ENCODE measurements at places on chromosomes 1 and 21.

- DNase-seq = peak; percentile 12
These were observed 671 bp downstream of the KIF26B start for GRCh38 chr1:245155272-245156040.

- DNase-seq = no peak
These were observed 22.8 kb upstream of the STRIP1 start for GRCh38 chr1:110011527-110012041.

DNA sequence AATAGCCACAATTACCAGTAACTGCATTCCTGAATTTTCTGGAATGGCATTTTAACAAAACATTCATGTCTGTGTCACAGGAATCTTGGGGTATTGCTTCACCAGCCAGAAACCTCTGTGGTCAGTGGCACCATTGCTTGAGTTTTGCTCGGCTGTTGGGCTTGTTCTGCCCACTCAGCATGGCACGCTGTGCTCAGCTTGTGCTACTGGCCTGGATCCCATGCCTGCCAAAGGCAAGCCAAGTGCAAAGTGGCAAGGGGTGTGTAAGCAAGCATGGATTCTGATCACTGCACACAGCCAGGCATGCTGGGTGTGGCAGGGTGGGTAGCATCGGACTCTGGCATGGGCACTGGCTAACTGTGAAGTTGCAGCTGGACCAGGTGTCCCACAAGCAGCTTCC, 1150.9 kb downstream of the MRPL39 start:
- no peak for DNase-seq

DNA sequence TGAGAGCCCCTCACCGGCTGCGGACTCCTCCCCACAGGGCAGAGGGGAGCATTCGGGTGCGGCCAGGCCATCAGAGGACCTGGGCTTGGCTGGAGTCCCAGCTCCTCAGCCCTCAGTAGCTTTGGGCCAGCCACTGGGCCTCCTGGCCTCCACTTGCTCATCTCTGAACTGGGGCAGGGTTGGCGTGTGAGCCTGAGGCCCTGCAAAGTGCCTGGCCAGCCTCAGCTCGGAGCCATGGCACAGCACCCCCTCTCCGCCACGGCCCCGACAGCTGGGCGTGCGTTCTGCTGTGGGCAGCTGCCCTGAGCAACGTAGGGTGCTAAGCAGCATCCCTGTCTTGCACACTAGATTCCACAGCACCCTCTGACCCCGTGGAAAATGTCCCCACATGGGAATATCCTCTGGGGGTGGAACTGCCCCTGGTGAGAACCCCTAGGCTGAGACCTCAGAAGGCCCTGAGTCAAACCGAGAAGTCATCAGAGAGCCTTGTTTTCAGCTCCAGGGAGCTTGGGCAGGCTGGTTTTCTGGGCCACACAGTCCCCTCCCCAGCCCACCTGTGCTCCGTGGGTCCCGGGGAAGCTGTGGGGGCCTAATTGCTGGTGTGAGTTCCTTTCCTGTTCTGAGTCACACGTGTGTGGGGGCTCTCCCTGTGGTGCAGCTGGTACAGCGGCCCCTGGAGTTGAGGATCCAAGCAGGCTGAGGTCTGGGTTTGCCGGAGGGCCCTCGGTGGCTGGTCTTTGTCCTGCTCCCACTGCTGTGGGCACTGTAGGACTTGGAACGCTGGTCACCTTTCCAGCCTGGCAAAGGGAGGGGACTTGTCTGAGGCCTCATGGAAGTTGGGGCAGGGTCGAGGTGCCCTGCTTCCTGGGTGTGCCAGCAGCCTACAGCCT, 24.5 kb downstream of the TP73 start:
- no peak for DNase-seq

DNA sequence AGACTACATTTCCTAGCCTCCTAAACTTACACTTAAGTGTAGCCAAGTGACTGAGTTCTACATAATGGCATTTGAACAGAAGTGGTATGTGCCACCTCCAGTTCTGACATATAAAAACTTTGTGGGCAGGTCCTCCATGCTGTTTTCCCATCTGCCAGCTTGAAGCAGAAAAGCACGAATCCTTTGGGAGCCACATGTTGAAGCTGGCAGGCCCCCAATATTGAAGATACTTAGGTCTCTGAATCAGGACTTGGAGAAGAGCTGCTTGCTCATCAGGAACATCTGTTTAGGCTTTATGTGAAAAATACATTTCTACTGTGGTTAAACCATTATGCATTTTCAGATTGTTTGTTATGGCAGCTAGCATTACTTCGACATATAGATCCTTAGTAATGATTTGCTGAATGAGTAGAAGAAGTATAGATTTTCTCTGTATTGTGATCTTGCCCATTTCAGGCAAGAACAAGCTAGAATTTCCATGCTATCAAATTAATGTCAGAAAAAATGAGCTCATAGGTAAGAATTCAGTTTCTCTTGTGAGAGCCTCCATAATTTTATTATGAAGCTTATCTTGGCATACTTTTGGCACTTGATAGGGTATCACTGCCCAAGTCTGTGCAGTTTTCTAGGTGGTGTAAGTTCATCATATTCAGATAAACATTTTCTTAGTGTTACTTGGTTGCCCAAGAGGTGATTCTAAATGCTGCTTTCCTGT, 68.4 kb downstream of the GDAP2 start:
- DNase-seq = no peak

DNA sequence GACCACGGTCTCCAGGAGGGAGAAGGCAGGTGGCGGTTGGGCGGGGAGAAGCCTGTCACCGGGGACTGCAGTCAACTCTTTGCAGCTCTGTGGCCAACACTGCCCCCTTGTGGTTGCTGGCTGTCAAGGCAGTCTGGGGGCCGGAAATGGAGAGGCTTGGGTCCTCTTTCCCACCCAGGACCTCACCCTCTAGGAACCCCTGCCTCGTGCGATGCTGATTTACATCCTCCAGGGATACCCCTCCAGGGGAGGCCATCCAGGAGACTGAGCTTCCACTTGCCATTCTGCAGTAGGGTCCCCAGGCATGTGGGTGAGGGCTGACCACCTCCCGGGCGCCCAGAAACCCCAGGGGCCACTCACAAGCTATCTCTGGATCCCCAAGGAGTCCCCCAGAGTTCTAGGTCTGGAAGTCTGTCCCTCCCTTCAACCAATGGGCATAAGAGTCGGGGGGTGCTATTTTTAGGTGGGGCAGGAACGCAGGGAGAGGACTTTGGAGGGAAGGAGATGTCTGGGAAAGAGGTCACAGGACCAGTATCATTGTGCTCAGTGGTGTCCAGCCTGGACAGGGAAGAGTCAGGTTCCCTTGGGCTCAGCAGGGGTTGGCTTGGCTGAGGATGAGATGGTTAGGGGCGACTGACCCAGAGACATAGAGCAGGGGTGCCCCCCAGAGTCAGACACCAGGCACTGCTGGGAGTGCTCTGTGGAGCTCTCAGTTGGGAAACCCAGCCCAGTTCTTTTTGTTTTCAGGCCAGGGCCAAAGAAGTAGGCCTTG, 7.1 kb upstream of the GPR61 start:
- peak; percentile 62 for DNase-seq

DNA sequence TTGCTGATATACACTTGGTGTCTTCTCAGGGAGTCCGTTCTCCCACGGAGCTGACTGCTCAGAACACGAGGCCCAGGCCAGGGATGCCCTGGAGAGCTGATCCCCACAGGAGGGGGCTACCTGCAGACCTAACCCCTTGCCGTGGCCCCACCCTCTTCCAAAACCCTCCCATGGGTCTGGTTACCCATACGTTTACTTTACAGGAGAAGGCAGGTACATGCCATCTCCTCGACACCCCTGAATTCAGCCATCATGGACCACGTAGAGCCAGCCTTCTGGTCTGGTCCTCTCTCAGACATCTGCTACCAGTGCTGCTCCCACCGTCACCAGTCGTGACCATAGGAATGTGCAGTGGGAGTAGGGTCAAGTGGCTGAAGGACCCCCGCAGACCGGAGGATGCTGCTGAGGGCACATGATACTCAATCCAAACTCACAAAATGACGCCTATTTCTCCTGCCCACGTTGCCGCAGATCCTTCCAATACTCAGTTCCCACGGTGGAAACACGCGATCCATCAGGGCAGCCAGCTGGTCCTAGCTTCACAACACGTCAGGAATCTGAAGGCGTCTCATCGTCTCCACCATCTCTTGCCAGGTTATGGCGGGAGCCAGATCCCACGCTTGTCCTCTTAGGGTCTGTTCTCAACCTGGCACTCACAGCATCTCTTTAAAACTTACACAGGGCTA, 26.7 kb downstream of the PGBD5 start:
- DNase-seq = no peak

DNA sequence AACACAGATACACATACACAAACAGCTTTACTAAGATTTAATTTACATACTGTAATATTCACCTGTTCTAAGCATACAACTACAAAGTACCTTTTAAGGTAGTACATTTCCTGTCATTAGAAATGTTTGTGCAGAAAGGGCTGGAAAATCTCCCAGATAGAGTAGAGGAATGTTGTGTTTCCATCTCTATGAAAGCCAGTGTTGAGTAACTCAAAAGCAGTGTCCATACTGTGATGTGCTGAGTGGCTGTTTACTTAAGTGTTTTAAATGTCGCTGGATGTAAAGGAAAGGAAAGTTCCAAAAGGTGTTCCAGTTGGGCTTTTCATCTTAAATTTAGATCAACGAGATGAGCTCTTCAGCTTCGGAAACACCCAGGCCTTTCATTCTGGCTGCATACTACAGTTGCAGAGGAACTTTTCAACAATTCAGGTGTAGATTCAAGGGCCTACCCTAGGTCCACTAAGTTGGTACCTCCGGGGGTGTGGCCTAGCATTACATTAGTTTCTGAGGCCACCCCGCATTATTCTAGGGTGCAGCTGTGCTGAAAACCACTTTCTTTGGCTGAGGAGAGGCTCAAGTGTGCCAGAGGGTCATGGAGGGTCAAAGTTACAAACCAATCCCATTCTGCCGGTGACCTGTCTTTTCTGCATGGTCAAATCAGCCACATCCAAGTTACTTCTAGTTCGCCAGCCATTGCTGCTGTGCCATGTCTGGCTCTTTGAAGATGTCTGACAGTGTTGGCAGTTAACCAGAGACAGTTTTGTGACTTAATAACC, 78.1 kb downstream of the LRRC8D start:
- DNase-seq = no peak

DNA sequence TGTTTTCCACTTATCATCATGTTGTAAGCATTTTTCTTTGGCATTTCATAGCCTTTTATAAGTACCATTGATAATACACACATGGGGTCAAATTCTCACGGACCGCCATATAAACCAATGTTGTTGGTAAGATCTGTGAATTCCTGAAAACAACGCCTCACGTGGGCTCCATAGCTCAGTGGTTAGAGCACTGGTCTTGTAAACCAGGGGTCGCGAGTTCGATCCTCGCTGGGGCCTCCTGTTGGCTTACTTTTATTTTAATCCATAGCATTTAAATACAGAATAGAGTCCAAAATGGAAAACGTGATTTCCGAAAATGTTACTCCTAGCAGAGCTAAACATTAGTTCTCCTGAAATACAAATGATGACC, 83.1 kb downstream of the HHIPL2 start:
- no peak for DNase-seq

GRCh38 chr1:55580845-55581332, 365.7 kb upstream of the USP24 start:
- no peak for DNase-seq

DNA sequence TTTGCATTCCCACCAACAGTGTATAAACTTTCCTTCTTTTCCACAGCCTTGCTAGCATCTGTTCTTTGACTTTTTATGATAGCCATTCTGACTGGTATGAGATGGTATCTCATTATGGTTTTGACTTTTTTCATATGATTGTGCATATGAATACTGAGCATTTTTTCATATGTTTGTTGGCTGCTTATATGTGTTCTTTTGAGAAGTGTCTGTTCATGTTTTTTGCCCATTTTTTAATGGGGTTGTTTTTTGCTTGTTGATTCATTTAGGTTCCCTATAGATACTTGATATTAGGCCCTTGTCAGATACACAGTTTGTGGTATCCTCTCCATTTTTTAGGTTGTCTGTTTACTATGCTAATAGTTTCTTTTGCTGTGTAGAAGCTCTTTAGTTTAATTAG, 185.8 kb upstream of the SPAG17 start:
- no peak for DNase-seq

DNA sequence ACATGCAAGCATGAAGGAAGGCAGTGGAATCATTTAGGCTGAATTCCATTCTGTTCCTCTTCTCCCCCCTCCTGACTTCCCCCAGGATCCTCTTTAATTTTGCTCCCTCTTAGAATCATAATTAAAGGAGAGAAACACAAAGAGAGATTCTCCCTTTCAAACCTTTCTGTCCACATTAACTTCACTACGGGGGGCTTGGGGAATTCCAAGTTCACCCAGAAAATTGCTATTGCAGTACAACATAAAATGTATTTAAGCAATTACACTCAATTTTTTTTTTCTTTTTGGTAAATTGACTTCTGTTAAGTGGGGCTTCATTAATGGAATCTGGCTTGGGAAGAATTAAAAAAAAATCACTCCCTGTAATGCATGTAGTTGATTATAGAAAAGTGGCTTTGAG, 13.4 kb upstream of the HMGB4 start:
- DNase-seq = no peak

DNA sequence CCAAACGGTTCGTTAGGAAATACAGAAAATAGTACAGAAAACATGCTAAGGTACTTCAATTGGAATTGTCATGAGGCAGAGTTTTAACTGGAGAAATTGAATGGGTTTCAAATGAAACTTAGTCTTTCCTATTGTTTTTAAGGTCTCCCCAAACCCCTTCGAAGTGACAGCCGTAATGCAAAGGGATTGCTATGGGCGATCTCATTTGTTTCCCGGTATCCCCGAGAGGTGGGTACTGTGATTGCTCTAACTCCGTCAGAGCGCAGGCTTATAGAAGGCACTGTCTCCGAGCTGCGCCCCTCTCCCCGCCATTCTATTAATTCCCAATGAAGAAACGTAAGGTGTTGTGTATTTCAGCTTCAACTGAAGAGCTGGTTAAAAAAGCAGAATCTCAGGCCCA, 22.0 kb upstream of the RNF187 start:
- no peak for DNase-seq

DNA sequence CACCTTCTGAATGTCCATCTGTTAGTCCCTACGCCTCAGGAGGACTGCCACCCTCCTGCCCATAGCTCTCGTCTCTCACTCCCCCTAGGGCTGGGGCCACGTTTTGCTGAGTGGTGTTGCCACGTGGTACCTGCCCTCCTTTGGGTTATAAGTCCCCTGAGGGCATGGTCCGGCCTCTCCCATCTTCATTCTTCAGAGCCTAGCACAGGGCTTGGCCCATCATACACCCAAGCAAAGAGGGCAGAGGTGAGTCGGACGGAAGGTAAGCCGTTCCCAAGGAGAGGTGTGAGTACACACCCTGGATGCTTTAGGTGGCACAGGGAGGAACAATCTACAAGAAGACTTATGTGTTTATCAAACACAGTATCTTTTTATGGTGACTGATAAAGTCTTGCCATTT, 10.9 kb downstream of the PADI2 start:
- no peak for DNase-seq

GRCh38 chr1:74478979-74479378, 33.4 kb downstream of the LRRC53 start:
- no peak for DNase-seq
